Caco-2 (cell line): ENCODE measurements at places on chromosomes 3 and 15.

DNA sequence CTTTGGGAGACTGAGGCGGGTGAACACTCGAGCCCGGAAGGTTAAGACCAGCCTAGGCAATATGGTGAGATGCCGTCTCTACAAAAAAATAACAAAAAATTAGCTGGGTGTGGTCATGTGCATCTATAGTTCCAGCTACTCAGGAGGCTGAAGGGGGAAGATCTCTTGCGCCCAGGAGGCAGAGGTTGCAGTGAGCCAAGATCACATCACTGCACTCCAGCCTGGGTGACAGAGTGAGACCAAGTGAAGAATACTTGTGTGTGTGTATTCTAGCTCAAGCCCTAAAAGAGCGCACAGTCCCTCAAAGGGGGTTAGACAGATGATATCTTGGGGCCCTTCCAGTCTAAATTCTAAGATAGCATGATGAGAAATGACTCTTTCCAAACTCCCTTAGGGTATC lies 23.7 kb downstream of the DAPK2 start:
- DNase-seq, result no peak

GRCh38 chr15:64536244-64536836 lies 76.0 kb downstream of the ZNF609 start:
- peak; percentile 15 for DNase-seq

- no peak for DNase-seq
These were observed 114.8 kb downstream of the BBX start for GRCh38 chr3:107637416-107638183.

GRCh38 chr3:50515565-50516439 lies 12.4 kb upstream of the CACNA2D2 start:
- DNase-seq, result peak; percentile 60

GRCh38 chr15:38164507-38164906 lies 88.1 kb upstream of the SPRED1 start:
- peak; percentile 56 for DNase-seq

DNA sequence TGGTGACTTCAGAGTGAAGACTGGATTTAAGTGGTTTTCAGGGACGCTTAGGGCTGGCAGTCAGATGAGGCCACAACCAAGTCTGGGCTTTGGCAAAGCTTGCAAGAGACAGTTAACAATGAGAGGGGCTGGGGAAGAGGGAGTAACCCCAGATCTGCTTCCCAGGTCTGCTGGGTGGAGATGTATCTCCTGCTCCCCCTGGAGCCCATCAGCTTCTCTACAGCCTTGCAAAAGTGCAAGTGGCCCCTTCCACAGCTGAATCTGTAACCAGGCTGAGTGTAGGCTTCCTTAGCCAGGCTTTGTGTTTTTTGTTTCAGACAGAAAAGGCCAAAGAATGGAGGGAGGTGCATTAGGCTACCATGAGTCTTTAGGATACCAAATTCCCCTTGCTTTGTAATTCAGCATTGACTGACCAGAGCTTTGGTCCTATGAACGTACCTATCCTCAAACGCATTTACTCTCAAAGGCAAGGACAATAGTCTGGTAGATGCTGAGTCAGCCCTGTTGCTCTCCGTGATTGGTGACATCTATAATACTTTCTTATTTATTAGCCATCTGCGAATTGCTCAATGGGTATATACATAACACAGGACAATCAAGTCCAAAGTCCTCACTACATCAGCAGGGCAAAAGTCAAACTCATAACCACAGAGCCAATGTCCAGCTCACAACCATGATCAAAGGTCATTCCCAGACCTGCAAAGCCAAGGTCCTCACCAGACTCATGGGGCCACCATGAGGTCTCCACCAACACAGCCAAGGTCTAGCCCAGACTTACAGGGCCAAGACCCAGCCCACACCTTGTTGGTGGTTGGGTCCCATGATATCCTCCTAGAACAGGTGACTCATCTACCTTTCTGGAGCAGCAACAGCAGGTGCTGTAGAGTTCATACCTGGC lies 17.1 kb downstream of the CCDC13 start:
- DNase-seq, result peak; percentile 59

DNA sequence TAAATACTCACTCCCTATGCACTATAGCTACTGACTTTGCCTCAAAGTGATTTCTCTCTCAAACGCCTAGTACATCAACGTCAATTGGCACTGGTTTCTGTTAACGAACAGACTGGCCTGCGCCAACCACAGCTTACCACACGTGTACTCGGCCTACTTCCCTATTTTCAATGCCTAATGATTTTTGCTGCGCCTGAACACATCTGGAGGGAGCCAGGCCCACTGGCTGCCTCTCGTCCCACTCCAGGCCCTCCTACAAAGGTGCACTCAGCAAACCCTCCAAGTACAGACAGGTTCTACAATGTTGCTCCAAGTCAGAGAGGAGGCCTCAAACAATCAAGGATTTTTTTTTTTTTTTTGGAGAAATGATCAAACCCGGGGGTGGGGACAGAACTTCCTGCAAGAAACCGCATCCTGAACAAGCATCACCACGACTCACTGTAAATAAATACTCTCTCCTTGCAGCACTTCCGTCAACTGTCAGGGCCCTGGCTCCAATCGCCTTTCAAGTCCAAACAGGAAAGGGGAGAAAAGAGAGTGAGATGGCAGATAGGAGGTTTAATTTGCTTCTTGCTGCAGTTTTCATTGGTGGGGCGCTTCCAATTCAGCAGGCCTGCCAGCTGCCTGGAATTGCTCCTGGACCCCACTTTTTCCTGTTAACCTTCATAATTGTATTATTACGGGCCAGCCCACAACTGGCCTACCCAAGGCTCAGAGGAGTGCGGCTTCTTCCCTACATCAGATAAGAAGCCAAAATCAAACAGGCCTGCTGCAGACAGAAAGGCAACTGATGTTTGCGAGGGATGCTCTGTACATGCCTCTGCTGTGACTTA lies 139.3 kb downstream of the FOXP1 start:
- no peak for DNase-seq

DNA sequence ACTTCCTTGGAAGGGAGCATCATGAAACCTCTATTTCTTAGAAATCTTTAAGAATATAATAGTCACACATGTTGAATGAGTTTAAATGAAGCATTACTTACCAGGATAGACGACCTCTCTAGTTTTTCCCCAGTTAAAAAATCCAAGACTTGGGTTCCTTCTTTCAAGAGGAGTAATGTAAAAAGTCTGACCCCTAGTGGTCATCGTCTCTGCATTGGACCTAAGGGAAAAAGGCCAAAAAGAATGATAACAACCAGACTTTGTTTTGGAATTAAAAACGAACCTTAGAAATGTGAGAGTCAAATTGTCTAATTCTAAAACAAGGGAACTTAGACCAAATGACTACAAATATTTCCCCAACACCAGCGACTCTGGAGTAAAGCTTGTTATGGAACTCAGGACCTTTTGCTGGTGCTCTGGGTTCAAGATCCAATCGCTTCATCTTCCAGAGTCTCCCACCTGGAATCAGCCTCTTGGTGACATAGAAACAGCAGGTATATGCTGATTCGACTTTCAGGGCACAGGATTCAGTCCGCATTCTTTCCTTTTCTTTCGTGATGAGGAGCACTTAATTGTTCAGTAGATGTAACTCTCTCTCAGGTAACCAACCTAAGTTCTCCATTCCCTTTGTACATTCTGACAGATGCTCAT lies 214.8 kb upstream of the TPRG1 start:
- DNase-seq, result no peak

GRCh38 chr15:40889112-40889511 lies 5.1 kb upstream of the VPS18 start:
- no peak for DNase-seq
